DMS53 (cell line): ENCODE measurements at places on chromosomes 4 and X.

DNA sequence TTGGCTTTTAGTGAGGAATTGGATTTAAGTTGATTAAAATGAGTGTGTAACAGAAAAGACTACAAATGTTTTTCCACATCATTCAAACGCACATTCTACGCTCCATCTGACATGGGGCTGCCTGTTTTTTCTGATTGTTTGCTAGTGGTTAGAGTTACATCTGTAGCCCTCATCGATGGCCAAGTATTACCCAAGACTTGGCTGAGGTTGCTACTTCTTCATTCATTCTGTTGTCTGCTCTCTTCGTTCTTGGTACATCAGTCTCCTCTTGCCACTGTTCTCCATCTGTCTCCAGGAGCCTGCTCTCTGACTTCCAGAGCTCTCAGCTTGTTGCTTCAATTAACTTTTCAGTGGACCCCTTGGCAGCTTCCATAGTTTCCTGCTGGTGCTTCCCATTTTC lies 1844.6 kb upstream of the TENM3 start:
- no peak for DNase-seq

- no peak for DNase-seq
Observed at GRCh38 chrX:24805201-24805600, 111.5 kb downstream of the POLA1 start.

GRCh38 chrX:120308959-120309872 lies 2.0 kb downstream of the TMEM255A start:
- peak; percentile 93 for DNase-seq

DNA sequence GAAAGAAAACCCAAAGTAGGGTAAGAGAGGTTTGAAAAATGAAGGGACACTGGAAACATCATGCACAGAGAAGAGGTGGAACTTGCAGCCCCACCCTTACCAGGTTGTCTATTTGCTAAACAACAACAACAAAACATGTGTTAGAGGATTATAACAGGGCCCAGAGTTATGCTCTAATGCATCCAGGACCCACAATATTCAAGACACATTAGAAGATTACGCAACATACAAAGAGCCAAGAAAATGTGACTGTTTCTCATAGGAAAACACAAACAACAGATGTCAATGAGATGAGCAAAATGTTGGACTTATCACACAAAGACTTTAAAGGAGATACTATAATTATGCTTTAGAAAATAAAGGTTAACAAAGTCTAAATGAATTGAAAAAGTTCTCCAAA lies 128.5 kb downstream of the LRBA start:
- no peak for DNase-seq

GRCh38 chr4:126766241-126766640 lies 866.5 kb upstream of the INTU start:
- no peak for DNase-seq

DNA sequence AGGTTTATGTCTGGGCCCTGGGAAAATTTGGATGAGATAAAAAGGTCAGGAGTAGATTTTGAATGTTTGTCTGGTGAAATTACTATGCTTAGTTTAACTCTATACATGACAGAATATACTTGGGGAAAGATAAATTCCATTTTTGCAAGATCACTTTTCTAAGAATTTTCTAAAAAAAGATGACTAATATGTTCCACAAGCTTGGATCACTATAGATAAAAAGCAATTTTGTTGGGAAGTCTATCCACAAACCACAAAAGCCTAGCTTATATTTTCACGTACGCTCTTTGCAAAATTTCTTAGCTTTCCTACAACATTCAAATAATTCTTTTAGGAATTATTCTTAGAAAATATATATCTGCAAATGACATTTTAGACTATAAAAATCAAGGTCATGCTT lies 20.6 kb upstream of the COQ2 start:
- DNase-seq = no peak

DNA sequence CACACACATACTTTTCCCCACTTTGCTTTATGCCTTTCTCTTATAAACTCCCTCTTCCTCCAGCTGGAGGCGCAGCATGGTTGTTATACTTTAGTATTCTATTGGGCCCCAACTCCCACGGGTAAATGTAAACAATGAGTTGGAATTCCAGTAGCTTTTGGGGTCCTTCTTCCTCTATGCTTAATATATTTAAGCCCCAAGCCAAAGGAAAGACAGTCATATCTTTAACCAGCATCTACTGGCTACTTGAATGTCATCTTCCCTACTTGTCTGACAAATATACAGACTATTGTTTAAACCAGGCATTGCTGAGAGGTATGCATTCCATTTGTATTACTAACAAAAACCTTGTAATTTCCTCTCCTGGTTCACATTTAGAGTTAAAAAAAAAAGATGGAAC lies 72.9 kb downstream of the WDR19 start:
- DNase-seq = no peak

- no peak for DNase-seq
Observed at GRCh38 chr4:7512428-7512827, 77.7 kb upstream of the PSAPL1 start.

DNA sequence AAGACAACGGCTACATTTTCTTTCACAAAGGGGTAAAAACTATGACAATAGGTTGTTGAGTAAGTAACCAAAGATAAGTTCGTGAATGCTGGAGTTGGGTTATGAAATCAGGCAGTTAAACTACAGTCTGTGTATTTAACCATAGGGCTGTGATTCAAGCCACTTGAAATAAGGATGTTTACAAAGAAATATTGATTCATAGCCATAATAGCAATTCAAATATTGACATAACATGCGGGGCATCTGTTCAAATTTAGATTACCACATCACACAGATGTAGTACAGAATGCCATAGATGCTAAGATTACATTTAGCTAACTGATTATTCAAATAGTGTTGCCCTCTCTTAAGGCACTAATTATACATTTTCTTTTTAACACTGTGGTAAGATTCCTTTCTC lies 364.1 kb downstream of the FSTL5 start:
- peak; percentile 92 for DNase-seq

DNA sequence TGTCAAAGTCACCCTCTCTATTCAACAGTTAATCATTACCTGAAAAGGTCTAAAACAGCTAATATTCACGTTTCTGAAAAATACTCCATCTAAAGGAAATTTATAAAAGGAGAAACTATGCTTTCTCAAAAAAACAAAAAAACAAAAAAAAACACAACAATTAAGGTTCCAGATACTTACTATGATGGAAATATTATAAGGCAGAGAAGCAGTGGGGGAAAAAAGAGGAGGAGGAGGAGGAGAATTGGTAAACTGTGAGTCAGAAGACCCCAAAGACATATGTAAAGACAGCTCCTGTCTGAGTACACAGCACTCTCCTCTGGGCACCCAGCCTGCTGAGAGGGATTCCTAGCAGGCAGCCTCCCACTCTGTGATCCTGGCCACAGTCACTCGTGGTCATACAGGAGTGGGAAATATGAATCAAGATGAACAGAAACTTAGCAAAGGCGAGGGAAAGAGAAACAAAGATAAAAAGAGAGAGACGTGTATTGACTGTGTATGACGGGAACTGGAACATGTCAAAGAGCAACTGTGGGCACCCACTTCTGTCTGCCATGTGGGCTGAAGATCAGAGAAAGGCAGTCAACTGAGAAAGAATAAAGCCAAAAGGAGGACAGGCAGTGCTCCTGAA lies 12.5 kb downstream of the KLHL15 start:
- no peak for DNase-seq
